ENCODE measurements at places on chromosomes 5 and 9. TPM values are rescaled to one million over a fixed set of nuclear protein-coding genes. Genes with fewer than 3 reads are reported as not detected.

DNA sequence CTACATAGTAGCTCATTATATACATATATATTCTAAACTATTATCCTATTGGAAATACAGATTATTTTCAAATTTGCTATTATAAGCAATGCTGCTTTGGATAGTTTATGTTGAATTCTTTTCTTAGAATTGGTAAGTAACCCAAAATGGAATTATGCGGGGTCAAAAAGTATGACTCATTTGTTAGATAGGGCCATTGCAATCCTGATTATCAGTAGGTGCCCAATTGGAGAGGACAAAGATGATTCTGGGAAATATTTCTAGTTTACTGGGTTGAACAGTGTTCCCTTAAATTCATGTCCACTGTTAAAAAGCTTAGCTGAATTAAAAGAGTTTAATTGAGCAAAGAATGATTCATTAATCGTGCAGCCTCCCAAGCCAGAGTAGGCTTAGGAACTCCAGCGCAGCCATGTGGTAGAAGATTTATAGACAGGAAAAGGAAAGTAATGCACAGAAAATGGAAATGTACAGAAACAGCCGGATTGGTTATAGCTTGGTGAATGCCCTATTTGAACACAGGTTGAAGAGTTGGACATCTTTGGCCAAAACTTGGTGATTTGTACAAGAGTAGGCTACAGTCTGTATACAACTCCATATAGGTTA lies 81.8 kb downstream of the GDNF start:
- DNase-seq = no peak

- no peak for DNase-seq
These were observed 538.7 kb downstream of the PDE4D start for GRCh38 chr5:59354811-59355210.

DNA sequence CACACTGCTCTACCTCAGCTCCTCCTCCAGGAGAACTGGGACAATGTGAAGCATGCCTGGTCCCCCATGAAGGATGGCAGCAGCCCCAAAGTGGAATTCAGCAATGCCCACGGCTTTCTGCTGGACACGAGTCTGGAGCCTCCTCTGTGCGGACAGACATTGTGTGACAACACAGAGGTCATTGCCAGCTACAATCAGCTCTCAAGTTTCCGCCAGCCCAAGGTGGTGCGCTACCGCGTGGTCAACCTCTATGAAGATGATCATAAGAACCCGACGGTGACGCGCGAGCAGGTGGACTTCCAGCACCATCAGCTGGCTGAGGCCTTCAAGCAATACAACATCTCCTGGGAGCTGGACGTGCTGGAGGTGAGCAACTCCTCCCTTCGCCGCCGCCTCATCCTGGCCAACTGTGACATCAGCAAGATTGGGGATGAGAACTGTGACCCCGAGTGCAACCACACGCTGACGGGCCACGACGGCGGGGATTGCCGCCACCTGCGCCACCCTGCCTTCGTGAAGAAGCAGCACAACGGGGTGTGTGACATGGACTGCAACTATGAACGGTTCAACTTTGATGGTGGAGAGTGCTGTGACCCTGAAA lies 34.1 kb downstream of the PAPPA start:
- no peak for DNase-seq

Gene PCDHB4
- total RNA-seq = not detected

- no peak for DNase-seq
These were observed 87.0 kb upstream of the CCL21 start for GRCh38 chr9:34796924-34797323.

DNA sequence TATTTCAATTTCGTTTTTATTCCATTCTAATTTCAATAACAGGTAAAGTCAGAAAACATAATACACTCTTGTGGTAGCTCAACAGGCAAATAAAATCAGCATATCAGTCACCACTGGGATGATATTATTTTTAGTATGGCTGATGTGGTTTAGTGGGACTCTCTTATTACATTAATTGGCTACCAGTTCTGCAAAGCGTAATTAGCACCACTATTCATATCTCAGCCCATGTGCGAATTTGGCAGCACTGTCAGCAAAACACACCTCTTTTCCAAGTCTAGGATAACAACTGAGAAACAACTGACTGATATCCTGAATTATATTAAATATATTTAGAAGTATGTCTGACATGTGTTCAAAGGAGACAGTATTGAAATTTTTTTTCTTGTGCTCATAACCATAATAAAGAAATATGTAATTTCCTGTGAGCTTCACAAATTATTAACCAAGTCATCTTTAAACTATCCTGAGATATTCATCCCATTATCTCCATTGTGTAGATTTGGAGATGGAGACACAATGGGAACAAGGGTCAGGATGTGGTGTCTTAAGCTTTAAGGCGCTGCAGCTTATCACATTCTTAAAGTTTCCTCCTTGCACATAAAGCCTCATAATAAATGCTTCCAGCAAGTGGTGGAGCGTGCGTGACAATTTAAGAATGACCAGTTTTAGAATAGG lies 212.4 kb downstream of the TLE1 start:
- no peak for DNase-seq

DNA sequence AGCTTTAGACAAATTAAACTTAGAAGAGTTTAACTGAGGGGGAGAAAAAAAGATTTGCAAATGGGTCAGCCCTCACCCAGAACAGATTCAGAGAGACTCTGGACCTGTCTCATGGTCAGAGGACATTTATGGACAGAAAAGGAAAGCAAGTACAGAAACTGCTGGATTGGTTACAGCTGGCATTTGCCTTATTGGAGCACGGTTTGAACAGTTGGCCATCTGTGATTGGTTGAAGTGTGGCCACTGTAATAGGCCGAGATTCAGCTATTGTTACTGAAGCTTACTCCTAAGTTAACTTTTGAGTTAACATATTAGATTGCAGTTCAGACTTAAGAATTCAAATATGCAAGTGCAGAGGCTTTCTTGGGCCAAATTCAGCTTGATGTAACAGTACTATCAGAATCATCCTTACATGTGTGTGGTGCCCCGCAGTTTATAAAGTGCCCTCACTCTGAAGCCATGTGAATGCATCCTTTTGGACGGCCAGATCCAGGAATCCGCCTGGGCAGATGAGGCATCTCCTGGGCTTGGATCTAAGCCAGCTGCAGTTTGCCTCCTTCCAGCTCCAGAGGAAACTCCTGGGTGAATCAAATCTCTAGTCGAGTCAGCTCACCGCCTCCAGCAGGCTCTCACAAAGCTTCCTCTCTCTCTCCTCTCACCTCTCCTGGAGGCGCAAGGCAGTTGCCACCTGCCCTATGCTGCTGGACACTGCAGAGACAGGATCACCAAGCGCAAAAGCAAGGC lies 165.2 kb downstream of the ADAMTS12 start:
- DNase-seq = no peak

Measured in natural killer cell (primary cell).